Stimulated activated naive B cell treated with anti-CD40 and anti-IgM and Interleukin-4, amounts not matched to agents 10 μg/mL and 1 μg/mL and 100 μg/mL, for 72 hours (primary cell): ENCODE measurements at places on chromosomes 1 and 21.

GRCh38 chr1:24465099-24465498, 37.5 kb upstream of the RCAN3 start:
- no peak for DNase-seq

DNA sequence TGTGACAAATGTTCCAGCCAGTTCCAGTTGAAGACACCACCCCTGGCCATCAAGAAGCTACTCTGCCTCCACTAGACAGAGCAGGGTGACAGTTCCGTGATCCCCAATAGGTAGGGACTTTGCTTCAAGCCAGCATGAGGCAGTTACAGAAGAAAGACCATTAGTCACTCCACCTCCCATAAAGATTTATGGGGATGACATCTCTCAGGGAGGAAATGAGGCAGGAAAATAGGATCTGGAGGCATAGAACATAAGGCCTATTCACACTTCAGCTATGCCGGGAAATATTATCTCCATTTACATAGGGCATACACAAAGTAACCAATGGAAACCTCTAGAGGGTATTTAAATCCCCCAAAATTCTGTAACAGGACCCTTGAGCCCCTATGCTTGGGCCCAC, 3.5 kb upstream of the GBP7 start:
- no peak for DNase-seq

GRCh38 chr1:95021119-95021518, 51.6 kb downstream of the ALG14 start:
- no peak for DNase-seq

- DNase-seq, result no peak
Measured at GRCh38 chr1:112026016-112026415, 36.5 kb upstream of the KCND3 start.

- no peak for DNase-seq
Measured at GRCh38 chr1:244863491-244864252, 671 bp downstream of the HNRNPU start.

- DNase-seq, result no peak
Measured at GRCh38 chr1:211135342-211135950, 1.5 kb upstream of the KCNH1 start.

DNA sequence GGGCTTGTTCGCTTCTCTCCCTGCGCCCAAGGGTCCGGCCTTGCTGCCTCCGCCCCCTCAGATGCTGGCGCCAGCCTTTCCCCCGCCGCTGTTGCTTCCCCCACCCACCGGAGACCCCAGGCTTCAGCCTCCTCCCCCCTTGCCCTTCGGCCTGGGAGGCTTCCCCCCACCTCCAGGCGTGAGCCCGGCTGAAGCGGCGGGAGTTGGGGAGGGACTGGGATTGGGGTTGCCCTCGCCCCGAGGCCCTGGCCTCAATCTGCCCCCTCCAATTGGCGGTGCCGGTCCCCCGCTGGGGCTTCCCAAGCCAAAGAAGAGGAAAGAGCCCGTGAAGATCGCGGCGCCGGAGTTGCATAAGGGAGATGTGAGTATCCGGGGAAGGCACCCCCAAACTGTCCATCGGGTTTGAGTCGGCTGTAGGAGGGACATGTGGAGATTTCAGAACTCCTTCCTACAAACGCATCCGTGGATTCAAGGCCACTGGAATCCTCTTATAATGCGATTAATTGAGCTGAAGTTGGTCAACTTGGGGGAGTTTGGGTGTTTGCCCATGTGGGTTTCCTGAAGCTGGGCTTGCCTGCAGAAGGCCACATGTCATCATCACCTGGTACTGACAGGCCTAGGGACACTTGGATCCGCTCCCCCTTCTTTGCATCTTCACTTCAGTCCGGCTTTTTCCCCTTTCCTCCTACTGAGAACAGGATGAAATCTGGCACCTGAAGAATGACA, 707 bp downstream of the PRCC start:
- peak; percentile 43 for DNase-seq

- no peak for DNase-seq
Measured at GRCh38 chr1:199009447-199009846, 370.6 kb downstream of the PTPRC start.

- DNase-seq, result no peak
Measured at GRCh38 chr1:1826356-1827088, 48.3 kb upstream of the NADK start.

DNA sequence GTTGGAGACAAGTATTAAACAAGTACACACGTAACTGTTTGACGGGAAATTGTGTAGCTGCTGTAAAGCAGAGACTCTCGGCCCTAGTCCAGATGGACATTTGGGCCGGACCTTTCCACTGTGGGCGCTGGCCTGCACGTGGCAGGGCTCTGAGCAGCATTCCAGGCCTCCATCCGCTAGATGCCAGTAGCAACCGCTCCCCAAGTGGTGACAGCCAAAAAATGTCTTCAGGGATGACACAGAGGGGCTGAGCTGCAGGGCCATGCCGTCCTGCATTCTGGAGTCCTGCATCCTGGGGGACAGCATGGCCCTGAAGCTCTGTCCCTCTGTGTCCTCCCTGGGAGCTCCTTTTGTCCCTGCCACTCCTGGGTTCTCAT, 24.8 kb downstream of the A3GALT2 start:
- no peak for DNase-seq
